ENCODE measurements at places on chromosomes 2 and 18.

GRCh38 chr18:72235422-72235821 is 308.7 kb downstream of the CBLN2 start:
- DNase-seq, result no peak

DNA sequence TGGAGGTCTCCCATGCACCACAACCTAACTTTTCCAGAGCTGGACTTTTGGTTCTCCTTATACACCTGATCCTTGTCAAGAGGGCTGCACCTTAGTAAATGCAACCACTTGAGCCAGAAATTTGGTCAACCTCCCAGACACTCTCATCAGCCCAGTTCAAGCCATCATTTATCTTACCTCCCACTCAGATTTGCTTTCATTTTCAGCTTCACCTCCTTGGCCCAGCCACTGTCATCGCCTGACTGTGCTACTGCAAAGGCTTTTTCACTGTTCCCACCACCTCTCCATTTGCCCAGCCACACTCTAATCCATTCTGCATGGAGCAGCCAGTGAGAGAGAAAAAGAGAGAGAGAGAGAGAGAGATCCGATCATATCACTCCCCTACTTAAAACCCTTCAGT is 112.4 kb upstream of the DDX18 start:
- no peak for DNase-seq

DNA sequence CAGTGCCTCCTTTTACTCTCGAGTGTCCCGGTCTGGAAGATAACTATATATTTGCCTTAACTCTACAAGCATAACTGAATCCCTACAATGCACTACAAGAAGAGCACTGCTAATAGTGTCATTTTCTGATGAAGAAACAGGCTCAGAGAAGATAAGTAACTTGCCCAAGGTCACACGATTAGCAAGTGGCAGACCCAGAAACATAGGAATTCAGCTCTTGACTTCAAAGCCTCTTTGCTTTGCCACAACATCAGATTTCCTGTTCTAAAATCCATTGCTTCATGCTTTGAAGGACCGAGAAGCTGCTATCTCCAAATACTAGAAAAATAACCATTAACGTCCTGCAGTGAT is 65.6 kb downstream of the HS1BP3 start:
- no peak for DNase-seq

GRCh38 chr2:71078624-71079023 is 10.2 kb downstream of the NAGK start:
- DNase-seq, result no peak

- DNase-seq, result no peak
Measured at GRCh38 chr2:27955384-27956161, 65.0 kb downstream of the BABAM2 start.

DNA sequence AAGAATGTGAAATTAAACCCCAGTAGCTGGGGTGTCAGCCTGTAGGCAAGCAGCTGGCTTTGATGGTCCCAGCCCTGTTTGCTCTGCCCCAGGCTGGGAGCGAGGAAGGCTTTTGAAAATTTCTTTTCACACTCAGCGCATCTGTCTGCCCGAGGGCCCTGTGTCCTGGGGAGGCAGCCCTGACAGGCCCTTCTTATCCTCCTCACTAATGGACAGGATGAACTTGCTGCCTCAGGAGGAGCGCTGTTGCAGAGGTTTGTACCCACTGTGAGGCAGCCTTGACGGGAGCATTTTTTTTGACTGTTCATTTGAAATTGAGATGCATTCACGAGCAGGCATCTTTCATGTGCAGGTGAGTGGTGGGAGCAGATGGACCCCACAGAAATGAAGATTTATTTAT is 62.4 kb downstream of the SERPINB8 start:
- no peak for DNase-seq

DNA sequence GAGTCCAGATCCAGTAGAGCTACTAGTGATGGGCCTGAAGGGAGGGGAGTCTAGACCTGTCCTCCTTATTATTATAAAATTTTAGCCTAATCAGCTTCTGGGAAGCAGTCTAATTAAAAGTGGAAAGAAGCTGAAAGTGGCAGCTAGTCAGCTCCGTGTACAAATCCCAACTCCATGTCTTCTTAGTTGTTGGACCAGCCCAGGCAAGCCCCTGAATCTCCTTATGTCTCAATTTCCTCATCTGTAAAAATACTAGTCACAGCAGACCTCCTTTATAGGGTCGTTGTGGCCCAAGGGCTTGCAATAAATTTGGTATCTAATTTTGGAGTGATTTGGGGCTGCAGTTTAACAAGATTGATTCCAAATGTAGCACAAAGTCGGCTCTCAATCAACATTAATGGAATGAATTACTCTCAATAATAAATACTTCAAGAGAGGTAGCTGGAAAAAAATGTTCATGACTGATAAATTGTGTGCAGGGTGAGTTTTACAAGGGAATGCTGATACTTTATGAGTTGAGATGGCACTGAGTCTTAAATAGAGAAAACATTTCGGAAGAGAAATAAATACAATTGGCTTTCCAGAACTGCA is 118.3 kb upstream of the NDUFV2 start:
- DNase-seq, result no peak

DNA sequence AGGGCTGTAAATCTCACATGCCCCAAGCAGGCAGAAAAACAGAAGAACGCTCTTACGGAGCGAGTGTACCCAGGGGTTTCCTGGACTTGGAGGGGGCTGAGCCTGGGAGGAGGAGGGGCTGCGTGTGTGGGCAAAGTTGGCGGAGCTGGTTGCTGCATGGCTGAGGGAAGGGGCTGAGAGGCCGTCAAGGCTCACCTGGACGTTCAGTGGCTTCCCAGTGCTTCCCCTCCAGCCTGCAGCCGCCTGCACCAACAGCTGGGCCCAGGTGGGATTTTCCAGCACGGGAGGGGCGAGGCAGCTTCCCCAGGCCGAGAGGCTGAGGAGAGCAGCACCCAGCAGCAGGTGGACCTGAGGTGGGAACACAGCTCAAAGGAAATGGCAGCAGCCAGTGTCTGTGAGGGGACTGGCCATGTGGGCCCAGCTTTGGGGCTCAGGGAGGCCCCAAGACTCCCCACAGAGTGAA is 70.6 kb upstream of the CTDP1 start:
- no peak for DNase-seq

- DNase-seq, result no peak
Measured at GRCh38 chr2:162677476-162677875, 161.1 kb downstream of the KCNH7 start.

GRCh38 chr2:16630463-16630862 is 35.2 kb downstream of the CYRIA start:
- no peak for DNase-seq

- no peak for DNase-seq
Measured at GRCh38 chr2:232994446-232994845, 18.6 kb downstream of the NGEF start.

DNA sequence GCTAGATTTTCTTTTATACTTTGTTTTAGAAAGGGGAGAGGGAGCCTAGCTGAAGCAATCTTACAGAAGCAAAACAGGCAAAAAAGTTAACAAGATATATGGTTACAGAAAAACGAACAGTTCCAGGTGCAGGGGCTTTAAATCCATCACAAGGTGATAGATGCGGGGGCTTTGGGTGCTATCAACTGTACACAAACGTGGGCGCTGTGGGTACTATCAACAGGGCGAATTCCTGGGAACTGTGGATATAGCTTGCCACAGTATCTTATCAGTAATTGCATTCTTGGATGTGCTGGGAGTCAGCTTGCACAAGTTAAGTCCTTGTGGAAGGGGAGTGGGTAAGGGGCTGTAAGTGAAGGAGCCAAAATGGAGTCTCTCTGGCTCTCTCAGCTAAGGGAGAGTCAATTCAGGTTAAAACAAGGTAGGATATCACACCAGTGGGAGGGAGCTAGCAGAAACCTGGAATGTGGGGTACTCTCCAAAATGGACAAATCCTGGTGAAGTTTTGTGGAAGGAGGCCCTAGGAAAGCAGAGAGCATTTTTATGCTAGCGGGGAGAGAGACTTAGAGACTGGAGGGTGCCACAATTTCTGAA is 325.8 kb upstream of the SPHKAP start:
- DNase-seq, result no peak

- no peak for DNase-seq
Measured at GRCh38 chr18:45044787-45045186, 364.1 kb downstream of the SETBP1 start.

- no peak for DNase-seq
Measured at GRCh38 chr2:3001615-3002560, 375.7 kb downstream of the EIPR1 start.

DNA sequence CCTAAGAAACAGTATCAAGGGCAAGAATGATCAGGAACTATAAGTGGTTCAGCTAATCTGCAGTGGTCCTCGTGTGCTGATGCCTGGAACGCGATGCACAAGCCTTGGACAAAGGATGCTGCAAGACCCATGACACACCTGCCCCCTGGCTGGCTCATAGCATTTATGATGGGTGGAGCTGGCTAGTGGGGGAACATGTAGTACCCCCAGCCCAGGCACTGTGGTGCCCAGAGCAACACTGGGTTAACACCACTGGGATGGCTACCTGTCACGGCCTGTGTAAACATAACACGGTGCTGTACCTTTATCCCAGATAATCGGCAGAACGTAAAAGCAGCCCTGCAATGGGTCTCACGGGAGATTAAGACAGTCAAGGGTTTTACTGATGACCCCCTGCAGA is 60.3 kb upstream of the PEX13 start:
- no peak for DNase-seq

DNA sequence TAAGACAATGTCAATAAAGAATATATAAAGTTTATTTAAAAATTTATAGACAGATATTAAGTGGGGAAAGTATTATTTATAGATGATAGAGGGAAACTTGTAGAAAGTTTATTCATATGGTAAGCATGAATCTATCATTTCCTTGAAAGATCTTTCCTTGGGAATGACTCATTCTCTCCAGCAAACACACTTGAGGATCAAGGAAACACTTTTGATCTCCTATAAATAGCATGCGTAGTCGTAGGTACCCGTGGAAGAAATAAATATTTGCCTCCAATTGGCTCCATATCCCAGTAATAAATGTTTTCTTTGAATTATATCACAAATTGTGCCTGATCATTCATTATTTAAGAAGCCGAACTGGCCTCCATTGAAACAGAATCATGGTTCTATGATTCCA is 483.4 kb downstream of the RNF144A start:
- no peak for DNase-seq

Data from stimulated activated CD8-positive, alpha-beta memory T cell treated with anti-CD3 and anti-CD28 coated beads, Interleukin-4, amount 100 ng/mL, for 48 hours (primary cell).